ENCODE measurements at places on chromosomes 11 and 22.

DNA sequence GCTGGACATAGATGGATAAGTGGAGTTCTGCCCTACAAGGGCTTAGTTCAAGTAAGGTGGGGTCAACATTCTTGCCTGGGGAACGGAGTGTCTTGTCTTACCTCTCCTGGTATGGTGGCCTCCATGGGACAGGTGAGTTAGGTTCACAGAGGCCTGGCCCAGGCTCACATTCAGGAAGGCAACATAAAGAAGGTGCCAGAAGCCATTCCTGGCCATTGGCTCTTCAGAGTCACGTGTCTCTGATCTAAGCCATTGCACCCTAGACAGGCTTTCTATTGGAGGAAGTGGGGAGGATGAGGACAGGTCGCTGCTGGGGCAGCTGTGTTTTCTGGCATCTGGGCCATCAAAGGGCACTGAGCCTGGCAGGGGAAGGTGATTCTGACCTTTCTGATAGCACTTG is 14.8 kb downstream of the LMO2 start:
- no peak for DNase-seq

DNA sequence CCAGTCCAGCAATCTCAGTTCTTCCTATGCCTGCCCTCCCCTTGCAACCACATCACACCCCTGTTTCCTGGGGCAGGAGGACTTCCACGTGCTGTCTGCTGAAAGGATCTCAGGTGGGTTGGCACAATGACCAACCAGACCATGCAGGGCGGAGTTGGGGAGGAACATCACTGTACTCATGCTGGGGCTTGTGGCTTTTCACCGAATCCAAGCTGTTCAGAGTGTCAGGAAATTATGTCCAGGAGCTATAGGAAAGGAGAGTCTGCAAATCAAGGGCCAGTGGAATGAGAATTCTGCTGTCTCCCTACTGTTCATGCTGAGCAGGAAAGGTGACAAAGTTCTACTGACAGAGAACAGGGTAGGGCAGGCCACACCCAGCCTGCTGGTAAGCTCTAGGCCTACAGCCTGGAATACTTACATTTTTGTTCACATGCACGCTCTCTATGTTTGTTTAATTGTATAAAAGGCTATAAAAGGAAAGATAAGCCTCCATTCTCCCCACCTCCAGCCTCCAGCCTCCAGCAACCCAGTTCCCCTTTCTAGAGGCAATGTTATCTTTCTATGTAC is 1.7 kb upstream of the PLAAT2 start:
- no peak for DNase-seq

- no peak for DNase-seq
These were observed 55.4 kb downstream of the CDKN1C start for GRCh38 chr11:2830030-2830812.

- no peak for DNase-seq
These were observed 750.0 kb upstream of the LUZP2 start for GRCh38 chr11:23746896-23747295.

DNA sequence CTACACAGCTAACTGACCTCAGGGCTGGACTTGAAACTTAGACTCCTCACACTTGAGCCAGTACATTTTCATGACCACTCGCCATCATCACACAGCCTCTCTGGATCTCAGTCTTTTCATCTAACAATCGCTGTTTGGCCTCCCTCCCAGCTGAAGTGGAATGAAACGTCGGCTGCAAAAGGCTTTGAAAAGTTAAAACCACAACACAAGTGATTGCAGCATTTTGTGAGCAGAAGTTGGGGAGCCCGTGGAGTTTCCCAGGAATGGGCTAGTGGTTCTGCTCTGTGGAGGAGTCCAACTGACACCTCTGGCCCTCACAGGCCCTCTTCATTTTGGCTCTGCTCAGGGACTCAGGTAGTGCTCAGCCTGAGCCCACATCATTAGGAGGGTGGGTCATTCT is 35.9 kb upstream of the TRIM29 start:
- no peak for DNase-seq

GRCh38 chr11:61297746-61298145 is 2.6 kb upstream of the VWCE start:
- DNase-seq: no peak

DNA sequence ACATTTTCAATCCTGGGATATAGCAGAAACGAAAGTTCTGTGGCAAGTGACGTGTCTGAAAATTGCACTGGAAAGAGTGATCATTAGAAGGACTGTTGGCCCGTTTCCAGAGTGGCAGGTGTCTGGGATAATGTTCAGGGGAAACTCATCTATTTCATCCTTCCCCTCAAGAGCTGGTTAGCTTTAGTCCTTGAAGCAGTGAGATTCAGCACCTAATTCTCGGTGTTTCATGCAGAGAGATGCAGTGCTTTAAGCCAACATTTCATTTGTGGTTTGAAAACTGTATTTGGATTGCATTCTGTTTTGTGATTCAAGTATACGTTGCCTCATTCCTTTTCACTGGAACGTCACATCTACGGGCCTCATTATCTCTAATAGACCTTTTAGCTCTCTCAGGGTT is 205.0 kb upstream of the RAG2 start:
- no peak for DNase-seq

DNA sequence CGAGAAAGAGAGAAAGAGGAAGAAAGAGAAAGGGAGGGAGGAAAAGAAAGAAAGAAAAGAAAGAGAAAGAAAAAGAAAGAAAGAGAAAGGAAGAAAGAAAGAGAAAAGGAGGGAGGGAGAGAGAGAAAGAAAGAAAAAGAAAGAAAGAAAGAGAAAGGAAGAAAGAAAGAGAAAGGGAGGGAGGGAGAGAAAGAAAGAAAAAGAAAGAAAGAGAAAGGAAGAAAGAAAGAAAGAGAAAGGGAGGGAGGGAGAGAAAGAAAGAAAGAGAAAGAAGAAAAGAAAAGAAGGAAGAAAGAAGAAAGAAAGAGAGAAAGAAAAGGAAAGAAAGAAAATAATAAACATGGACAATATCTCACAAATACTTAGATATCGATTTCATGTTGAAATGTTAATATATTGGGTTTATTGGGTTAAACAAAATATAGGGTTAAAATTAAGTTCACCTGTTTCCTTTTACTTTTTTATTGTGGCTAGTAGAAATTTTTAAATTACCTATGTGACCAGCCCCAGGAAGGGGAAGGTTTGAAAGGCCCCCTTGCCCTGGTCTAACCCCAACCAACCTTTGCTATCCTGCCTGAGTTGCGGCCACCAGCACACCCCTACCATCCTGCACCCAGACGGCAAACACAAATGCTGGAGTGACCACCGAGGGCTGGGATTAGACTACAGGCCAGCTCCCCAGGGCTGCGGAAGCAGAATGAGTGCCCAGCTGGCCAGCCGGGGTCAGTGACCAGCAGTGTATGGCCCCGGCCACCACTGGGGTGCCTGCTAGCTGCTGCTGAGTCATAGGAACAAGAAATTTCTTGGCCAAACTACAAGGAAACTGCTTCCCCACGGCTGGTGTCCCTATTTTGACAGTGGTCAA is 81.0 kb upstream of the FGF3 start:
- no peak for DNase-seq

DNA sequence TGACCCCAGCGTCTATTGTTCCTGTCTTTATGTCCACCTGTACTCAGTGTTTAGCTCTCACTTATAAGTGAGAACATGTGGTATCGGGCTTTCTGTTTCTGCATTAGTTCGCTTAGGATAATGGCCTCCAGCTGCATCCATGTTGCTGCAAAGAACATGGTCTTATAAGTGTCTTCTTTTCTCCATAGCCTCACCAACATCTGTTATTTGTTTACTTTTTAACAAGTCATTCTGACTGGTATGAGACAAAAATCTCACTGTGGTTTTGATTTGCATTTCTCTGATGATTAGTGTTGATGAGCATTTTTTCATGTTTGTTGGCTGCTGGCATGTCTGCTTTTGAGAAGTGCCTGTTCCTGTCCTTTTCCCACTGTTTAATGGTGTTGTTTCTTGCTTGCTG is 21.7 kb upstream of the SLN start:
- DNase-seq: no peak

- no peak for DNase-seq
These were observed 127.9 kb upstream of the CEP126 start for GRCh38 chr11:101786916-101787315.

DNA sequence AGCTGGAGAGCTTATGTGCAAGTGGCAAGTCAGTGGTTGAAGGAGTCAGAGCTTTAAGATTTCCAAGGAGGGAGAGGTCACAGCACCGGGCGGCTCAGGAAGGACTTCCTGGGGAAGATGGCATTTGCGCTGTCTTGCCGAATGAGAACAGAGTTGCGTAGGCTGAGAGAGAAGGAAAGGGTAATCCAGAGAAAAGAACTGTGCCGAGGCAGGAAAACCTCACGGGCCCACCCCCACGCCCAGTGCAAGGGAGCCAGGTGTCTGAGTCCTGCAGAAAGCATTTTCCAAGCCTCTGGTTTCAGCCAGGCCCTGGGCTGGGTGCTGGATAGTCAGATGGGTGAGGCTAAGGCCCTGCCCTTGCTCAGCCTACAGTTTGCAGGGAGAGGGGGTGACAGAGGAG is 3.2 kb upstream of the AP1B1 start:
- no peak for DNase-seq

GRCh38 chr11:95138448-95138847 is 48.8 kb downstream of the ENDOD1 start:
- no peak for DNase-seq

DNA sequence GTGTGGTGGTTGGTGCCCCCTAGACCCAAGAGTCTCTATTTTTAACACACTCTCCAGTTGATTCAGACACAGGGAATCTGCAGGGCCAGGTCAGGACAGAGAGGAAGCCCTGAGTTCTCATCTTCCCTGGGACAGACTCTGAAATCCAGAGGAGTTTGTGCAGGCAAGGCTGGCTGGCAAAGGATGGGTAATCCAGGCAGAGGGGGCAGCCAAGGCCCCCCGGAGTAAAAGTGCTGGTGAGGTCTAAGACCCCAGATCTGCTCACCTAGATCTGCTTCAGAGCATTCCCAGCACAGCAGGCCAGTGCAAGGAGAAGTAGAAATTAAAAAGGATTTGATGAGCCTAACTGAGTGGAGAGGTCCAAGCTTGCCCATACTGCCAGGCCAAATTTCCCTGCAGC is 40.6 kb upstream of the MN1 start:
- DNase-seq: no peak

DNA sequence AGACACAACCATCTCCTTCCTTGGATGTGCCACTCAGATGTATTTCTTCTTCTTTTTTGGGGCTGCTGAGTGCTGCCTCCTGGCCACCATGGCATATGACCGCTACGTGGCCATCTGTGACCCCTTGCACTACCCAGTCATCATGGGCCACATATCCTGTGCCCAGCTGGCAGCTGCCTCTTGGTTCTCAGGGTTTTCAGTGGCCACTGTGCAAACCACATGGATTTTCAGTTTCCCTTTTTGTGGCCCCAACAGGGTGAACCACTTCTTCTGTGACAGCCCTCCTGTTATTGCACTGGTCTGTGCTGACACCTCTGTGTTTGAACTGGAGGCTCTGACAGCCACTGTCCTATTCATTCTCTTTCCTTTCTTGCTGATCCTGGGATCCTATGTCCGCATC is 489 bp downstream of the OR10A4 start:
- no peak for DNase-seq

DNA sequence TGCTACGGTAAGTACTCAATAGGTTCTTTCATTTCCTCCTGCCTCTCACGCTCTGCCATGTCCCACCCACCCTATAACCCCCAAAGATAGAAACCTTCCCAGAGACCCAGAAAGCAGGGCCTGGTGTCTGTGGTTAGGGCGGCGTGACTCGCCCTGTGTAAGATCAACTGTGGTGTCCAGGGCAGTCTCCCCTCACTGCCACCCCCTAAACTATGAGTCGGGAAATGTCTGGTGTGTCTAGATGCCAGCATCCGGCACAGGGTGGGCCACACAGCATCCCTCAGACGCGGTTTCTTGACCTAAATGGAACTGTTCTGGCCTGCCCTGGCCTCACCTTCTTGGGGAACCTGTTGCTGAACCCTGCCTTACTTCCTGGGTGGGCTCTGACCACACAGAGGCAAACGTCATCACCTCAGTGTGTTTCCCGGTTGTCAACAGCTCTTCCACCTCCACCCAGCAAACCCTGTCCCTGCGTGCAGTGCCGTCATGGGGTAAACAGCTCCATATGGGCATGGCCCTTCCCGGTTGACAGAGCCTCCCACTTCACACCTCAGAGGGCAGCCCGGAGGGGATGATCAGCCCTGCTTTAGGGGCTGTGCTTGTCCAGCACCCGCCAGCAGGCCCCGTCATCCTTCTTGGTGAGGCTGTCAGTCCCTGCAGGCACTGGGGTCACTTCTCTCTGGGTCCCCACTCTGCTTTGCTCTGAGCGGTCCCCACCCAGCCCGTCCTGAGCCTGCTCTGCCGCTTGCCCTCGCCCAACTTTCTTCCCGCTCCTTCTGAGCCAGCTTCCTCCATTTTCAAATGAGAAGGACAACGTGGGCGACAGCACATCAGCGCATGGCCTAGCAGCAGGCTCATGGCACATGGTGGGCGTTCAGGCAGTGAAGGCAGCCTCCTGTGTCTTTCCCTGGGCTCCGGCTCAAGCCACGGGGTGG is 6.0 kb downstream of the WNT11 start:
- DNase-seq: no peak

DNA sequence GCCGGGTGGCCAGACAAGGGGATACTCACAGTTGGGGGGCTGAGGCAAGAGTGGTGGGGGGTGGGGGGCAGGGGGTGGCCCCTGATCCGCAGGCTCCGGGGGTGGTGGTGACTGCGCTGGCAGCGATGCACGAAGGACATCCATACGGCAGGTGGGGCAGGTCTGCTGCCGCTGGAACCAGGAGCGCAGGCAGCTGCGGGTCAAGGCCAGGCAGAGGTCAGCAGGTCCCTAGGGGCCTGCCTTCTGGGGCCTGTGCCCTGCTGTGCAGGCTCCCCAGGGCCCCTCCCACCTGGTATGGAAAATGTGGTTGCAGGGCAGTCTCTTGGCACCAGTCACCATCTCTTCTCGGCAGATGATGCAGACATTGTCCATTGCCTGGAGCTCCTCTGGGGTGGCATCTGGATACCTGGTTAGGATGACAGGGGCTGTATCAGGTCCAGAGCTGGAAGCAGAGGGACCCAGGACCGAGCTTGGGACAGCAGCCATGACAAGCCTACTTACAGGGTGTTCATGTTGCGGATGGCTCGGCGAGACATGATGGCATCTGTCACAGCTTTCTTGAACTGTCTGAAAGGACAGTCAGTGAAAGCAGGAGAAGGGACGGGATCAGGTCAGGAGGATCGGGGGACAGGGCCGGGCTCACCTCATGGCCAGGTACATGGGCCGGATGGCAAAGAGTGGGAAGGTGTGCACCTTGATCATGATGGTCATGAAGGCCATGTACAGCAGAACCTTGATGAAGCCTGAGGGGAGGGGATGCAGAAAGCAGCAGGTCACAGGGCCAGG is 3.5 kb downstream of the SYVN1 start:
- DNase-seq: no peak

- DNase-seq: no peak
These were observed 49.9 kb upstream of the LDLRAD3 start for GRCh38 chr11:35893796-35894475.

DNA sequence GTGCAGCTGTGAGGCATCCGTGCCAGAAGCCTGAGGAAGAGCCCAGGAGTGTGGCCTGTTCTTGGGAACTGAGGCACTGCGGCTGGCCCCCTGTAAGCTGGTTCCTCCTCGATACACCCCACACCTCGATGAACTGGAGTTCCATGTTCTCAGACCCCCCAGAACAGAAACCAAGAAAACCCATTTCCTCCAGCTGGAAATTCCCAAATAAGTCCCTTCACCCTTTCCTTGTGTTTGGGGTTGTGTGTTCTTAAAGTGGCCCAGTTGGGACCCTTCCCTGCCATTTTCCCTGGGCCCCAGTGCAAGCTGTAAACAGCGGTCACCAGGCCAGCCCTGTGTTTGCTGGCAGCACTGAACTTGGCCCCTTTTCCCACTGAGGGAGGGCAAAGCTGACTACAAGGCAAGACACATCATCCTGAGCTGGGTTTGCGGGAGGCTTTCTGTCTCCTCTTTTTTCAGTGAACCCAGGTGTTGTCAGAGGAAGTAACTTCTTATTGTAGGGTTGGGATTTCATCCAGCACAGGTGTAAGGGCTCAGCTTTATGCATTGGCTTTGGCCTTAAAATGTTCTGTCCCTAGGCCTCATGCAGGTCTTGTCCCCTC is 60.1 kb upstream of the MPEG1 start:
- no peak for DNase-seq
